CD8-positive, alpha-beta memory T cell (primary cell): ENCODE measurements at places on chromosomes 4 and X.

GRCh38 chr4:1243451-1244080, 5.4 kb downstream of the CTBP1 start:
- no peak for DNase-seq

DNA sequence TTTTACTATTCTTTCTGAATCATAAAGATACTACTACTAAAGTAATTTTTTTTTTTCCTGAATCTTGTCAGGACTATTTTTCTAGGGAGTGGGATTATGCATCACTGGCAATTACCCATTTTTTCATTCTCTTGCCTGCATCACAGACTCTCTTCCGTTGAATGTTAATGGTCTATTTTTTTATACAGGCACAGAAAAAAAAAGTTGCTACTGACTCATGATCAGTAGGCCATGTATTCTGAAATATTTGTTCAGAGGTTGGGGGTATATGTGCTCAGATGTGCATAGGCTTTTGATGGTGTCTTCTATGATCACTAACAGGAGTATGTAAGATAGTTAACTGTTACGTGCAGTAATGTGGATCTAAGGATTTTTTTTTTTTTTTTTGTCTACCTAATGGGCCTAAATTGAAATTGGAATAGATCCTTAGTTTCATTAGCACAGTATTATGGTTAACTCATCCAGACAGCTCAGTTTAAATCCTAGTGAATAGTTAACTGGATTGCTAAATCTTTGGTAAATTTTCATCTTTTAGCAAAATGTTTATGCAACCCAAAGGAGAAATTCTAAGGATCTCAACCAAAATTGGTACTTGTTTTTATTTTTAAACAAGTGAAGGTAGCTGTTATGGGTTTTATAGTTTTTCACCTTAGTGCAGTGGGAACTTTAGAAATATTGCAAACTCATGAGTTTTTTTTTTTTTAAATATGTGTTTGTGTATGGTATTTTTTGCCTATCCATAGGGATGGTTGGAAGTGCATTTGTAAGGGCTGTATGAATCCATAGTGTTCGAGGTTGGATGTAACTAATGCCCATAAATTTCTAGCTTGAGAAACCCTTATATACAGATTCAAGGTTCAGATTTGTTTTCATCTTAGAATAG, 12.1 kb downstream of the BMP2K start:
- DNase-seq = no peak

DNA sequence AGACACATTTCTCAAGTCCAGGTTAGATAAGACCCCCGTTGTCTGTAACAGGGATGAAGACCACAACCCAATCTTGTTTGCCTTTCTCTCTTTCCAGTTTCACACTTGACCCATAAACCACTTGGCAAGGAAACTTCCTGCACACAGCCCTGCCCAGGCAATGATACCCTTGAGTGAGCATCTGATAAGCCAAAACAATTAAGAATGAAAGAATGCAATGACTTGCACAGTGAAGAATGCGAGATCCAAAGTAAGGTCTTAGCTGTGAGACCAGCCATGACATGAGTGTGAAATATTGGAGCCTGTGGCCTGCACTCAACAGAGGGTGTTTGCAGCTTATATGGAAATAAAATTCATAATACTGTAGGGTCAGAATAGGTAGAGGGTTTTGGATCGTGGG, 37.9 kb upstream of the MXRA5 start:
- DNase-seq = no peak

DNA sequence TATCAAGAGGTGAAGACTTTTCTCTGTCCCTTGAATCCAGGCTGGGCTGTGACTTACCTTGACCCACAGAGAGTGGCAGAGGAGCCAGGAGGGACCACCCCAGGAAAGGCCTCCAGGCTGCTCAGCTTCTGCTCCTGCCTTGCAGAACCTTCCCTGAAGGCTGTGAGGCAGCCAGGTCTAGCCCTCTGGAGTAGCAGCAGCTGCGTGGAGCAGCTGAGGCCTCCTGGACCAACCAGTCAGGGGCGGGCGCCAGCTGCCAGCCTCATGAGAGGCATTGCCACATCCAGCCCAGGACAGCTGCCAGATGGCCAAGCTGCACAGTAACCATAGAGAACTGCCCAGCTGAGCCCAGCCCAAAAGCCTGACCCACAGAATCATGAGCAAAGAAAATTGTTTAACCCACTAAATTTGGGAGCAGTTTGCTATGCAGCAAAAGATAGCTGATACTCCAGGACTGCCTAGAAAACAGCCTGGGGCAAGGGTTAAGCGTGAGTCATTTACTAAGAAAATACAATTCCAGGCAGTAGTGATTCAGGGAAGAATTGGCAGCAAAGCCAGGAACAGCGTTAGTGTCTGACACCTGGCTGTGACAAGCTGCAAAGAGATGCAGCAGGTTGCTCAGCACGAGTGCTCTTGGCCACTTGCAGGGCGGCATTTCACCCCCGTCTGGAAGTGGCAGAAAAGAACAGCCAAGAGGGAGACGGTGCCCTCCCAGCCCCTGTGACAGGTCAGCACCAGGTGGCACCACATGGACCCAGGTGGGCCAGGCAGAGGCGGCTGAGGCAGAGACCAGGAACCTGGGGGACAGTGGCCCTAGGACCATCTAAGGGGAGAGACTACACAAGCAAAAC, 14.7 kb upstream of the PDE6B start:
- no peak for DNase-seq

- DNase-seq = no peak
These were observed 191.8 kb downstream of the MAML3 start for GRCh38 chr4:139962130-139962684.

- no peak for DNase-seq
These were observed 81.0 kb upstream of the HUWE1 start for GRCh38 chrX:53767544-53767943.

DNA sequence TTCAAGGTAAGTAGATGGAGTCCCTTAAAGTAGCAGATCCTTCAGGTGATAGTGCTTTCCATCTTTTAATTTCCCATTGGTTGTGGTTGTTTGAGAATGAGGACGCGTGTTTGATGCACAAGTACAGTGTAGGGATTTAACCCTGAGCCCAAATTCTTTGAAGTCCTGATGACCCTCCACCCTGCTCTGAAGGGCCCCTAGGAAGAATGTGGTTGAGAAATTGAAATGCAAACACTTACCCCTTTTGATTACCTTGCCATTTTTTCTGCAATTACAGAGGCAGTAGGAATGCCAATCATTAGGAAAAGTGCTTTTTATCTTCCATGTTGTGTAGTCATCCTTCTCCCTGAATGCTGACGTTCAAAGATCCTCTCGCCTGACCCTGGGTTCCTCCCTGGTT, 112.4 kb downstream of the ZNF518B start:
- no peak for DNase-seq

DNA sequence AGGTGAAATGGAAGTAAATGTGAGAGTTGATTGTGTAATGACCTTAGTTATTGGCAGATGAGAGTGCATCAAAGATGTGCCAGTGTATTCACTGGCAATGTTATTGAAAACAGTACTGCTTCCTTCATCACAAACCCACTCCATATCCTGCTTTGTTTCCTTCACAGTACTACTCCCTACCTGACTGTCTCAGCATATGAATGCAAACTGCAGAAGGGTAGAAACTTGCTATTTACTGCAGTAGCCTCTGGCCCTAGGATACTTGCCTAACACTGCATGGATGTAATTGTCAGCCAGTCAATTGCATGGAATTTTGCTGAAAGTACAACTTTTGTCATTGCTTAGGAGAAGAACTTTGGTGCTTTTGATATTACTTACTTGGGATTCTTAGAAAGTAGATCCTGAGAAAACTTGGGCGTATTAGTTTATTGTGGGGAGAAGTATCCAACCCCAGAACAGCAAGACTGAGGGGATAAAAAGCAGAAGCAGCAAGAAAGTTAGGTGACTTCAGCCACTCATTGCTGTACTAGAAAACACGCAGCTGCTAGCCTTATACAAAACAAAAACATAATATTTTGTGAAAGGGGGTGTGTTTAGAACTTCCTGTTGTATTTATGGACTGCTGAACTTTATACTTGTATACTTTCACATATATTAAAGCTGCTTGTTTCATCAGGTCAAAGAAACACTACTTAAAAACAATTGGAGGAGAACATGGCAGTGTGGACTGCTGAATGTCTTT, 219.0 kb downstream of the CCNG2 start:
- DNase-seq = no peak

DNA sequence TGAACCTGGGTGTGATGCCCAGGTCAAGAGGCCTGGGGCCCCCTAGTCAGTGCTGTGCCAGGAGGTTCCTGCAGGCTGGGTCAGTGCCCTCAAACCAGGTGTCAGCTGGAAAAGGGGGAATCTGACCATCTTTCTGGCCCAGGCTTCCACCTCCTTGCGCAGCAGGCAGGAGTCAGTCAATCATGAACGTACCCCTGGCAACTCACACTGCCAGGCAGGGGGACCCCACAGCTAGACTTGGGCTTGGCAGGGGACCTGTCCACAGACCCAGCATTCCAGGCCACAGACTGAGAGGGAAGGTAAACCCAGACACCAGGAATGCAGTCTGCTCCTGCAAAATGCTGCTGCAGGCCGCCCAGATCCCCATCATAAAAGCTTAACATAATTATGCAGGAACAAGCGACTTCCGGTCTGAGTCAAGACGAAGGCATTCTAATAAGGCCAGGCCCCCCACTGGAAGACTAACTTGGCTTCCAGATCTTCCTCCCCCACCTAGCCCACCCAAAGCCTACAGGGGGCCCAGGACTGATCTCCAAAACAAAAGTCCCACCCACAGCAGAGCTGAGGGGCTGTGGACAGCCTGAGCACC, 156.3 kb downstream of the BCOR start:
- DNase-seq = no peak

DNA sequence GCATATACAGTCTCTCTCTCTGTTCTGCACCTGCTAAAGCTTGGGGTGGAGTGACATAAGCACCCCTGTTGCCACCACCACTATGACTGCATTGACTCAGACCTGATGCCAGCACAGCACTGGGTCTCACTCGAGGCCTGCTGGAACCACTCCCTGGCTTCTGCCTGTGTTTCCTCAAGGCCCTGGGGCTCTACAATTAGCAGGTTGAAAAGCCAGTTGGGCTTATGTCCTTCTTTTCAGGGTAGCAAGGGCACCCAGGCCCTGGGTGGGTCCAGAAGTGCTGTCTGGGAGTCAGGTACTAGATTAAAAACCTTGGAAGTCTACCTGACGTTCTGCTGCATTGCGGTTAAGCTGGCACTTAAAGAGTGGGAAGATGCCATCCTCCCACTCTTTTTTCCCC, 50.5 kb upstream of the MAGEC3 start:
- no peak for DNase-seq

DNA sequence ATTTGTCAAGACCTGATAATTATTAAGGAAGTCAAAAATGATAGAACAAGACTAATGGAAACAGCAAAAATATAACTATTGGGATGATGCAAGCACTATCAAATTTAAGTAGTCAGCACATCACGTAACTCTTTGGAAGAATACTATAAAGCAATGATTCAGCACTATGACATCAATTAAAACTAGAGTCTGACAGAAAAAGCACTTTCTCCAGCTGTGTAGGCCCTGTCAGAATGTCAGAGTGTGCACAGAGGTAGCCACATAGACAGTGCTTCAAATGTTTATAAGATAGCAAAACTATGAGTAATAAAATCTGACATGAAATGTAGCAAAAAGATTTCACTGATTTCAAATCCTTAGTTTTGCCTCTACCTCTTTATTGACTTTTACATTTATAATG, 1226.6 kb upstream of the ADGRL3 start:
- no peak for DNase-seq

- no peak for DNase-seq
These were observed 501.6 kb upstream of the SMIM31 start for GRCh38 chr4:164252286-164252685.

DNA sequence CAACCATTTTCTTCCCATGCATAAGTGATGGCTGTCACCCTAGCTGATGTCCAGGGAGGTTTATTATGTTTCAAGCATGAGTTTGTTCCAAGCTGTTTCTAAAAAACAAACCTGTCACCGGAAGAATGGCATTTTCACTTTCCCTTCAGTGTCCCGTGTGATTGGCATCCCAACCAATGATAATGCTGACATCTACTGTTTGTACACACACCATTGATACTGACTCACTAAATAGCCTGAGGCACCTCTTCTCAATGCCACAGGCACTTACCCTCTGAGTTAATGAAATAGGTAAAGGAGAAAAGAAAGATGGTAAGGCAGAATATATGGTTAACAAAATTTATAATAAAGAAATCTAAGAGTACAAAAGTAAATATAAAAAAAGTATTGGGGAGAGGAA, 23.1 kb upstream of the VCX2 start:
- no peak for DNase-seq

GRCh38 chrX:18931972-18932371, 51.9 kb downstream of the PHKA2 start:
- no peak for DNase-seq

- DNase-seq = no peak
These were observed 332.0 kb downstream of the GRXCR1 start for GRCh38 chr4:43224559-43224958.

DNA sequence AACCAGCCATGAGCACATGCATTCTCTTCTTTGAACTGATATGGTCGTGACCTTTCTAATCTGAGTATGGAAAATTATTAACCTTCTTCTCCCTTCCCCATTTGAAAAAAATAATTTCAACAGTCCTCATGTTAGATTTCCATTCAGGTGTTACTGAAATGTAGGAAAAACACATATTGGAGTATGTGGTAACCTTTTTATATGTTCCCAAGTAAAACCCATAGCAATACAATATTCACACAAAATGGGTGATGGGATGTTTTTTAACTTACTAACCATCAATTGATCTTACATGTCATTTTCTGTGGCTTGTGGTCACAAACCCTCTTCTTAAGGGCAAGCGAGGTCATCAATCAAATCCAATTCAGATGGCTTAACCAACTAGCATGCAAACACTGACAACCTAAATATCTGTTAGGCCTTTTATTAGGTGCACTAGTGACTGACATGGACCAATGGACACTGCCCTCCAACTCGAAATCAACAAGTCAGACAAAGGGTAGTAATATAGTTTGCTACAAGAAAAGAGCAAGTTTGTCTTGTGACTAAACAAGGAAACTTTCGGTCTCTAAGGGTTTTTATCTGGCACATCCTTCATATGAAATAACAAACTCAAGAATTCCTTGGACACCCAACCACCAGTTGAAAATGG, 74.3 kb downstream of the CAMK2D start:
- no peak for DNase-seq

- no peak for DNase-seq
These were observed 48.0 kb downstream of the USP46 start for GRCh38 chr4:52611030-52611555.

GRCh38 chr4:138035781-138036258, 206.3 kb downstream of the SLC7A11 start:
- DNase-seq = no peak
